ENCODE measurements at places on chromosomes 12 and 14. TPM values are rescaled to one million over a fixed set of nuclear protein-coding genes. Genes with fewer than 3 reads are reported as not detected.

The LTB4R gene
- total RNA-seq: 11.9 TPM

The RBP5 gene
- total RNA-seq: 1.2 TPM

The JPH4 gene
- 0.09 TPM for total RNA-seq

The ENDOU gene
- total RNA-seq: not detected

The CLEC14A gene
- not detected for total RNA-seq

- no peak overlapping the region for H3K4me3 ChIP-seq
- no peaks in the 10 kb centered on the region for H3K36me3 ChIP-seq
- no peak for DNase-seq
- H3K27me3 ChIP-seq: peaks cover 6% of the 10 kb centered on the region
- no peak overlapping the region for H3K27ac ChIP-seq
These were observed 69.6 kb downstream of the NINJ2 start for GRCh38 chr12:593396-594270.

DNA sequence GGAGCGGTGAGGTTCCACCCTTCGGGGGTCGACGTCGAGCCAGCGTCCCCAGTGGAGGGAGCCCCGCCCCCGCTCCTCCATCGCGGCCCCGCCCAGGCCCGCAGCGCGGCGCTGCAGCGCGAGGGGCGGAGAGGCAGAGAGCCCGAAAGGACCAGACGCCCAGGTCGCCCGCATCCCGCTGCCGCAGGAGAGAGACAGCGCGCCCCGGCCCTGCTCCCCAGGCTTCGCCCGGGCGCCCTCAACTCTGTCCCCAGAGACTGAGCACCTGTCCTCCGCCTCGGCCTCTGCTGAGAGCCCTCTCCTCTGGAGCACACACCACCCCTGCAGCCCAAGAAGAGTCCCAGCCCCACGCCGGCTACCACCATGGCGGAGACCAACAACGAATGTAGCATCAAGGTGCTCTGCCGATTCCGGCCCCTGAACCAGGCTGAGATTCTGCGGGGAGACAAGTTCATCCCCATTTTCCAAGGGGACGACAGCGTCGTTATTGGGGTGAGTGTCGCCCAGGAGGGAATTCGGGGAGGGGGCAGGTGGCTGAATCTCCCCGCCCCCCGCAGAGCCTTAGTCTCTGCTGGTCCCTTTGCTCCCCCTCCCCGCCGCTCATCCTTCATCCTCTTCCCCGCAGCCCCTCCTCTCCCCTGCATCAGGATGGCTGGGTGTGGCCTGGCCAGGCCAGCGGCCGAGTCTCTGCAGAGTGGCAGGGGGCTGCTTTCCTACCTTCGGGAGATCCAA is at the start of gene KIF5A:
KIF5A (plus strand) TSS at position 136 of the 732 bp plus-strand sequence; CDS start at position 364, 228 bp downstream.
- peak; percentile 55 for DNase-seq
- peak within 1 kb of the TSS; percentile 78 for H3K4me3 ChIP-seq
- peaks cover 13% of the 10 kb centered on the region for H3K36me3 ChIP-seq
- H3K27me3 ChIP-seq: peaks cover 18% of the 10 kb centered on the region
- no peak within 1 kb of the TSS for H3K27ac ChIP-seq

DNA sequence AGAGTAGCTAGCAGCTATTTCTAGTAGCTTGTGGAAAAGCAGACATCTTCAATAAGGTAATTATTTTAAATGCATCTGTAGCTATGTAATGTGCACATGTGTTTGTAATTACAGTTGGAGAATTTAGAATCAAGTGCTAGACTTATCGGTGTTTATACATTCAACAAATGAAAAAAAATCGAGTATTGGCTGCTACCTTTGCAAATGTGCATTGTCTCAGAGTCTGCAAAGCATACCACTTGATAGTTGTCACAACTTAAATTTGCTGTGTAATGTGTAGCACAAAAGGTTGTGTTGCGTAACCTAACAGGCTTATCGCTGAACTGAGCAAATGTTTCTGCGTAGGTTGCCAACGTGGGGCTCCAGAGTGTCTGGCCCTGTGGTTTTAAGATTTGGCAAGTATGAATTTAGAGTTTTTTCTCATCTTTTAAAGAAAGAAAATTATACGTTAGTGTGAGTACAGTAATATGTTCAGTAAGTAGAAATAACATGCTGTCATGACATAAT is 44.3 kb downstream of the TMTC2 start:
- DNase-seq: no peak
- H3K36me3 ChIP-seq: no peaks in the 10 kb centered on the region
- no peak overlapping the region for H3K4me3 ChIP-seq
- no peak overlapping the region for H3K27ac ChIP-seq

GRCh38 chr12:130879212-130879686 is 7.4 kb downstream of the RAN start:
- H3K4me1 ChIP-seq: peaks cover 51% of the 10 kb centered on the region
- H3K4me3 ChIP-seq: no peak overlapping the region
- no peaks in the 10 kb centered on the region for H3K27me3 ChIP-seq
- peak overlapping the region; percentile 13 for H3K27ac ChIP-seq
- H3K36me3 ChIP-seq: peaks cover 36% of the 10 kb centered on the region

- H3K4me1 ChIP-seq: peaks cover 17% of the 10 kb centered on the region
- H3K4me3 ChIP-seq: peak overlapping the region; percentile 94
- peaks cover 13% of the 10 kb centered on the region for H3K36me3 ChIP-seq
- DNase-seq: no peak
- H3K27me3 ChIP-seq: no peaks in the 10 kb centered on the region
These were observed 774 bp upstream of the WDR20 start for GRCh38 chr14:102138961-102139285.

DNA sequence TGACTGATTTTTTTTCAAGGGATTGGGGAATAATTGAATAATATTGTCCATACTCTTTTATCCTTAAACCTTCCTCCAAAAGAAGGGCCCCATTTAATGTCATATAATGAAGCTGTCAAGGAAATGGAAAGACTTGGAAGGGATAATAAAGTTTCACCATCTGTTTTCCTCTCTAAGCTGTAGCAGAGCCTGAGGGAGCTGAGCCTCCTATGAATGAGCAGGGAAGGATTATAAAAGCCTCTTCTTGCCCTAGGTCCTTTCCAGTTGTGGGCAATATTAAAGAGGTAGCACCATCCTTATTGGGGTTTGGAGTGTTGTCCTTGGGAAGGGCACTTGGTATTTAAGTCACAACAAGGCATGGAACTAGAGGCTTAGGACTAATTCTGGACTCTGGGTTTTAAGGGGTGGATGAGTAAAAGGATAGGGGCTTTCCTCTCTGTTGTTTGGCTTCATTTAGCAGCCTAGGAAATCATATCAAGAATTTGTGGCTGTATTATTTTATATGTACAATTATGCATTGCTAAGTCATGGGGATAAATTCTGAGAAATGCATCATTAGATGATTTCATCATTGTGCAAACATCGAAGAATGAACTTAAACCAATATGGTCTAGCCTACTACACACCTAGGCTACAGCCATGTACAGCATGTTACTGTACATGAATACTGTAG is 408.5 kb upstream of the DCN start:
- no peak for DNase-seq
- H3K4me1 ChIP-seq: peaks cover 6% of the 10 kb centered on the region
- H3K36me3 ChIP-seq: no peaks in the 10 kb centered on the region
- no peak overlapping the region for H3K4me3 ChIP-seq
- H3K27me3 ChIP-seq: no peaks in the 10 kb centered on the region

DNA sequence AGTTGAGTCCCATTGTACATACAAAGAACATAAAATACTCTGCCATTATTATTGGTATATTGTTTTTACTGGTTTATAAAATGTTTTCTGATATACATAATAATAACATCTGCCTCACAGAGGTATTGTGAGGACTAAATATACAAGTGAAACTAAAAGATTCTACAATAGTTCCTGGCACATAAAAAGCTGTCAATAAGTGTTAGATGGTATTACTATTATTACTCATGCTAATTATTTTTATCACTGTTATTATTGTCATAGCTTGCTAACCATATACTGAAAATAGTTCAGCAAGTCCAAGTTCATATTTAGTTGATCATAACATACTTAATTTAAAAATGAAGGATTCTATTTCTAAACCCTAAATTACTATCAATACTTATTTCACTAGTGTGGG is 34.4 kb downstream of the BTG1 start:
- H3K4me3 ChIP-seq: peak overlapping the region; percentile 3
- H3K27ac ChIP-seq: no peak overlapping the region
- H3K27me3 ChIP-seq: no peaks in the 10 kb centered on the region
- H3K36me3 ChIP-seq: peaks cover 16% of the 10 kb centered on the region

DNA sequence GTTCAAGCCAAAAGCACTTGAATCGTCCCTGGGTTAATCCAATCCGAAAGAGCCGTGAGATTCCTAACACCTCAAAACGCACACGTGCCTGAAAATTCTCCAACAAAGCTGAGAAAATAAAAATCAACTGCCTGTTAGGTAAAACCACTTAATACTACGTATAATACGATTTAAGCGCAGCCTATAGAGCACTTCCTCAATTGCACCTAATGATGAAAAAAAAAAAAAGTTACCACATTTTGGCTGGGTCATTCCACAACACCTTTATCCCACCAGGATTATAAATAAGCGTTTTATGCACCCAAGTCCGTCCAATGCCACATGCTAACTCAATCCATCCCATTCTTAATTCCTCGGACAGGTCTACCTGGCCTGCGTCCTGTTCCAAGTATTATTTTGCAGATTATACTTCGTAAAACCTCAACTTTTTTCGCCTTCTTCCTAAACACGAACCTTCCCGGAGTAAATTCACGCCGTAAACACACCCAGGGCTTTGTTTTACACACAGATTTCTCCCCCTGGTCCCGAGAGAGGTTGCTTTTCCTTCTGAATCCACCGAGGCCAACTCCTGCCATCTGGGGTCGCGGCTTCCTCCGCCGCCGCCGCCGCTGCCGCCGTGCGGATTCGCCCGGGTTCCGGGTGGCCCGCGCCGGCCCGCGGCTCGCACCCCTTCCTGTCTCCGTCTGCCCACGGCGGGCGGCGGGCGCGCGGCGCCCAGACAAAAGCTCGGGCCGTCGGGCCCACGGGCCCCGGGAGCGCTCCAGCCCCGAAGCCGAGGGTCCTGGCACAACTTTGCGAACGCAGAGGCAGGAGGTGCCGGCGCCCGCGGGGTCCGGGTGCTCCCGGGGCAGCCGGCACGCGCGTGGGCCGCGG is 66.2 kb downstream of the RNF34 start:
- peak overlapping the region; percentile 82 for H3K27ac ChIP-seq
- no peaks in the 10 kb centered on the region for H3K27me3 ChIP-seq
- H3K4me1 ChIP-seq: peaks cover 27% of the 10 kb centered on the region
- peak overlapping the region; percentile 88 for H3K4me3 ChIP-seq

- no peaks in the 10 kb centered on the region for H3K36me3 ChIP-seq
- H3K27me3 ChIP-seq: no peaks in the 10 kb centered on the region
- no peak for DNase-seq
These were observed 10.9 kb upstream of the MYL2 start for GRCh38 chr12:110931315-110931728.

- peaks cover 12% of the 10 kb centered on the region for H3K36me3 ChIP-seq
- H3K27me3 ChIP-seq: no peaks in the 10 kb centered on the region
- DNase-seq: no peak
- no peaks in the 10 kb centered on the region for H3K4me1 ChIP-seq
- H3K27ac ChIP-seq: no peak overlapping the region
These were observed 31.9 kb upstream of the SOS2 start for GRCh38 chr14:50263321-50263720.

- no peaks in the 10 kb centered on the region for H3K27me3 ChIP-seq
- DNase-seq: no peak
These were observed 231.0 kb downstream of the RBM19 start for GRCh38 chr12:113735131-113735530.

- no peak overlapping the region for H3K27ac ChIP-seq
- H3K4me3 ChIP-seq: no peak overlapping the region
- no peaks in the 10 kb centered on the region for H3K4me1 ChIP-seq
These were observed 44.1 kb upstream of the CISTR start for GRCh38 chr12:53795927-53796326.

DNA sequence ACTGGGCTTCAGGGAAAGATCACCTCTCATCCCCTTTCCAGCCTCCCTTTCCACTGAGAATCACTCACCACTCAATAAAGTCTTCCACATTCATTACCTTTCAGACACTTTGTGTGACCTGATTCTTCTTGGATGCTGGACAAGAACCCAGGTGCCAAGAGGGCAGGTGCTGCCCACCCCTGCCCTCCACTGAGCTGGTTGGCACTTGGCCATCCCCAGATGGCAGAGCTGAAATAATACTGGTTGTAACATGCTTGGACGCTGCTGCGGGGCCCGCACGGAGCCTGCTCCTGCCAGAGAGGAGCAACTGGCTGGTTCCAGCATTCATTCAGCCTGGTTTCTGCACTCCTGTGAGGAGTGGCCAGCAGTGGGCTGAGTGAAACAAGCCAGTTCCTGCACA is 386.7 kb upstream of the CCDC196 start:
- no peak overlapping the region for H3K4me3 ChIP-seq
- H3K4me1 ChIP-seq: peaks cover 5% of the 10 kb centered on the region
- peaks cover 47% of the 10 kb centered on the region for H3K27me3 ChIP-seq

DNA sequence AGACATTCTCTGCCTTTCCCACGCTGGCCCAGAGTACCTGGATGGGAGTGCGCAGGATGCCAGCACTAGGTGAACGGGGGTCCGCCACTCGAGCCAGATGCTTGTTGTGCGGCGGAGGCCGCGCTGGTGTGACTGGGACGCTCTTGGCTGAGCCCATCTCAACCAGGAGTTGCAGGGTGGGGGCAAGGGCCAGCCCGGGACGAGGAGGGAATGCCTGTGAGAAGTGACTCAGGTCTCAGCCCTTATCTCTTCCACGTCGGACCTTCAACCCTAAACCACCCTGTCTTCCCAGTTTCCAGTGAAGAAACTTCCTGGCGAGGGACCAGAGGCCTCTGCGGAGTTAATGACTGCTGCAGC is 312 bp downstream of the CDCA3 start:
- peaks cover 47% of the 10 kb centered on the region for H3K36me3 ChIP-seq
- no peak for DNase-seq
- H3K27me3 ChIP-seq: no peaks in the 10 kb centered on the region
- peak overlapping the region; percentile 97 for H3K27ac ChIP-seq

DNA sequence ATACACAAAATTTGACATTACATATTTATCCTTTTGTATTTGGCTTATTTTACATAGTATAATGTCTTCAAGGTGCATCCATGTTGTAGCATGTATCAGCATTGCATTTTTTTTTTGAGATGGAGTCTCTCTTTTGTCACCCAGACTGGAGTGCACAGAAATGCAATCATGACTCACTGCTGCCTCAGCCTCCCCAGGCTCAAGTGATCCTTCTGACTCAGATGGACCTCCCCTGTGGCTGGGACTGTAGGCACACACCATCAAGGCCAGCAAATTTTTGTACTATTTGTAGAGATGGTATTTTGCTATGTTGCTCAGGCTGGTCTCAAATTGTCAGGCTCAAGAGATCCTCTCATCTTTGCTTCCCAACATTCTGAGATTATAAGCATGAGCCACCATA is 214.4 kb upstream of the ALG10B start:
- no peak overlapping the region for H3K27ac ChIP-seq
- H3K4me3 ChIP-seq: no peak overlapping the region
- no peak for DNase-seq
- H3K36me3 ChIP-seq: no peaks in the 10 kb centered on the region

- no peak overlapping the region for H3K27ac ChIP-seq
- no peaks in the 10 kb centered on the region for H3K36me3 ChIP-seq
- H3K4me1 ChIP-seq: no peaks in the 10 kb centered on the region
- no peaks in the 10 kb centered on the region for H3K27me3 ChIP-seq
These were observed 30.8 kb downstream of the COA8 start for GRCh38 chr14:103593577-103593976.

GRCh38 chr12:101963697-101964096 is 86.3 kb downstream of the DRAM1 start:
- H3K27me3 ChIP-seq: peaks cover 2% of the 10 kb centered on the region
